LoVo (cell line): ENCODE measurements at places on chromosomes 12 and 14.
A peak's percentile ranks its signal among the peaks of the same experiment; 100 is the strongest.

GRCh38 chr12:39300799-39301198, 142.1 kb downstream of the KIF21A start:
- DNase-seq: no peak

DNA sequence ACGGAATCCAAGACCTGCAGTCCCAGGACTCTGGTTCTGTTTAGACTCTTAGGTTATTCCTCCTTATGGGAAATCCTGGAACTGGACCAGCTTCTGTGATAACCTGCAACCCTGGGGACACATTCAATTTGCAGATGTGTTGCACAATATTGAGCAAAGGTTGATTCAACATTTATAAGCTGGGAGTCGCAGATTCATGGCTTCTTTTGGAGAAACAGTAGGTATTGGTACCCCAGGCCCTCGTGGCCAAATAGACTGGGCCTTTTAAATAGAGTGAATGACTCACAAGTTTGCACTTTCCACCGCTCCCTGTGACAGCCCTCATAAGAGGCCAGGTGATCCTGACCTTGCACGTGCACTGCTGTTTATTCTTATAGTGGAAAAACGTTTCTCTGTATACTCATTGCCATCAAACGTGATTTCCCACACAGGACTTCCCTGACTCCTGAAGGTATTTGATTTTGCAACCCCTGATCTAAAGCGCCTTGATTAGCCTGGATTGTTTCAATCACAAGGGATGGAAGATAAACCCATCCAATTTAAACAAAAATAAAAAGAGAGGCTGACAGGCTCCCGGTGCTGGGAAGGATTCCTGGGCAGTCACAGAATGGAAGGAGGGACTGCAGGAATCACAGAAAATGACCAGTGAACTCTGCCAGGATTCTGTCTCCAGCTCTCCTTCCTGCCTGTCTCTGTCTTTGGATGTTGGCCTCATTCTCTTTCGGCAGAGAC, 98.0 kb downstream of the VCPKMT start:
- DNase-seq: peak; percentile 55

DNA sequence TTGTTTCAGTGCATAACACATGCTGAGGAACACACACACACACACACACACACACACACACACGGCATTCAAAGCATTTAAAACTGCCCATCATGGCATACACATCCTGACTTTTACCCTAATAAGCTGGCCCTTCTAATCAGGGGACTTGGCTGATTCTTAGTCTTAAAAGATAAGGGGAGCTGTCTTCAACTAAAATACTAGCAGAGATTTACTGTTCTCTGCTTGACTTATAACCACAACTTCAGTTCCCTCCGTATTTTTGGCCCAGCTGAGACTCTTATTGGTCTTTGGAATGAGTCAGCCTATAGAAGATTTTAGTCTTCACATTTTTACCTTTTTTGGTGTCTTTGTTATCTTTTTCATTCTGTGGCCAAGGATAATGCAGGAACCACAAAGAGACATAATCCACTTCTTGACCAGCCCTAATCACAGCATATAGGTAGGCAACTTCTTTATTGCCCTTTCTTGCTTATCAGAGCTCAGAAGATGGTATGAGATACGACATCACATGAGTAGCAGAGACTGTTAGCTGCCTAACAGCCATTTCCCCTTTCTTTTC, 25.1 kb upstream of the SLC8A3 start:
- no peak for DNase-seq

- peak; percentile 40 for DNase-seq
These were observed 31.0 kb upstream of the PTCSC3 start for GRCh38 chr14:36207500-36207899.

- DNase-seq: no peak
These were observed 26.9 kb downstream of the JAG2 start for GRCh38 chr14:105141486-105142281.

- no peak for DNase-seq
These were observed 9.7 kb downstream of the VRK1 start for GRCh38 chr14:96806836-96807235.
